ENCODE measurements at places on chromosomes 6 and 20. TPM values are rescaled to one million over a fixed set of nuclear protein-coding genes. Genes with fewer than 3 reads are reported as not detected.

The SMOC2 gene
- total RNA-seq: 29.6 TPM

The IBTK gene
- 52.5 TPM for total RNA-seq

The SENP6 gene
- total RNA-seq: 136 TPM

The BTBD3 gene
- total RNA-seq: 36.6 TPM

The FAXC gene
- total RNA-seq: 2.0 TPM

The RIPPLY2 gene
- total RNA-seq: not detected

The CLVS2 gene
- total RNA-seq: 0.10 TPM

The SLC26A8 gene
- 0.20 TPM for total RNA-seq

The FOXC1 gene
- total RNA-seq: 15.3 TPM

The SOX18 gene
- total RNA-seq: 3.7 TPM

The SYNJ2 gene
- 7.4 TPM for total RNA-seq

The VGLL2 gene
- total RNA-seq: 2.8 TPM

The HRH3 gene
- total RNA-seq: 0.10 TPM

The OR2H2 gene
- not detected for total RNA-seq

- no peak for DNase-seq
These were observed 289.9 kb upstream of the TSHZ2 start for GRCh38 chr20:52682237-52682636.

DNA sequence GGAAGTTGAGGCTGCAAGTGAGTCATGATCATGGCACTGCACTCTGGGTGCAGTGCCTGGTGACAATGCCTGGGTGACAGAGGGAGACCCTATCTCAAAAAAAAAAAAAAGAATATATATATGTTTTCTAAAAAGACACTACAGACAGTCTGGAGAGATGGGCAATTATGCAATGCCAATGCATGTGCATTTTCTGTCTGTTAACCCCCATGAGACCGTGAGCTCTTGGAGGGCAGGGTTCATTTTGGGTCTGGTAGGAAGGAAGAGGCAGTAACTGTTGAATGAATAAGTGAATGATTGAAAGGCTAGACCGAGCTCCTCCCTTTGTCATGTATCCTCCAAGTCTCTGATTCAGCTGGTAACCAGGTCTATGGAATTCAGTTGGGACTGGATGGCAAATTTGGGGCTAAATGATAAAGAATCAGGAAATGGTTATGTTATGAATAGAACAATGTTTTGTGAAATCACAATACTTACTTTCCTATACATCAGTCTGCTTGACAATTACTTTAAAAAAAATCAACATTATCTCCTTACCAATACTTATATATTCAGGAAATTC, 5.6 kb upstream of the BLCAP start:
- no peak for DNase-seq

GRCh38 chr6:139395891-139396301, 21.4 kb upstream of the CITED2 start:
- DNase-seq: no peak

- DNase-seq: no peak
These were observed 66.6 kb downstream of the BMP7 start for GRCh38 chr20:57199656-57200405.

GRCh38 chr20:52972965-52973819, 1.0 kb downstream of the TSHZ2 start:
- no peak for DNase-seq

- DNase-seq: no peak
These were observed 8.8 kb upstream of the MYT1 start for GRCh38 chr20:64155258-64156135.

- DNase-seq: no peak
These were observed 134.9 kb downstream of the THEMIS start for GRCh38 chr6:127765949-127766348.

- no peak for DNase-seq
These were observed 301.6 kb upstream of the ADGRB3 start for GRCh38 chr6:68333442-68333841.

GRCh38 chr6:33570806-33571636, 9.1 kb downstream of the BAK1 start:
- DNase-seq: peak; percentile 70

GRCh38 chr6:83221276-83221675, 28.1 kb downstream of the RWDD2A start:
- no peak for DNase-seq

DNA sequence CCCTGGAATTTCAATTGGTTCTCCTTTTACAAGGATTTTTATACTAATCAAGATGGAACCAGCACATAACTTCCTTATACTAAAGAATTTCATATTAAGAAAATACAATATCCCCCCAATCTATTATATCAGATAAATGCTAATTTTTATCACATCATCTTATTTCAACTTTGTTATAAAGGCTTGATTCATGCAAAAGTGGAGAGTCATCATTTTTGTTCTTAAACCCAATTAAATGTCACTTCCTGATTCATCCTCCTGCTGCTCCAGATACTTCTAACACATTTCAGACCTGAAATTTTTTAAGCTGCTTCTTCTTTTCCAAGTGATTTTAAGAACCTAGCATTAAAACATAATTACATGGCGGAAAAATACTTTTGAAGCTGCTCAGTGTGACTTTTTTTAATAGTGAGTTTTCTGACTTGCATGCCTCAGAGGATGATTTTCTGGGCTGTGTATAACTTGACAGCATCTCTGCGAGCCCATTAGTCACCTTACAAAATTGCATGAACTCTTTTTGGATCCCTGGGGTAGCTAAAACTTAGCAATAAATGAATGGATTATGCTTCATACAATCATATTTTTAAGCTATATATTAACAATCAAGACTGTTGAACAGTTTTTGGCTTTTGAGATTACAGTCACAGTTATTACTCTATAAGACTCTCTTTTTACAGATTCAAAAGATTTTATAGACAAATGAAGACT, 134.1 kb downstream of the ELOVL4 start:
- DNase-seq: no peak

GRCh38 chr6:87830907-87831306, 128.9 kb upstream of the AKIRIN2 start:
- no peak for DNase-seq

DNA sequence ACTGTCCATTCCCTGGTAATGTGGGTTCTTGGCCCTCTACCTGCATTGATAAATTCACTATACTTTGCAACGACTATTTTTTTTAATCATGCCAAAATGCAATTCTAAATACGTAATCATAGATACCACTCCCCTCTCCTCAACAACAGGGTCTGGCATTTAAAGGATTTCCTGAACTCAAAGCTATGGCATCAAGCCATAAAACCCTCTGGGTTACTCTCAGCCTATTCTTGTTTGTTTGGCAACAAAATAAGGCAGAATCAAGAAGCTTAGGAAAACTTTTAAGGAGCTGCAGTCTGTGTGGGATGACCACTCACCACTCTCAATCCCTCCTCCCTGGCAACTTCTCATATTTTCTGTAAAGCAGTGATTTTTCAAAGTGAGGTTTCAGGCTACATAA, 669.9 kb upstream of the ID4 start:
- no peak for DNase-seq

- peak; percentile 23 for DNase-seq
These were observed 727 bp downstream of the ERMARD start for GRCh38 chr6:169752074-169752623.

DNA sequence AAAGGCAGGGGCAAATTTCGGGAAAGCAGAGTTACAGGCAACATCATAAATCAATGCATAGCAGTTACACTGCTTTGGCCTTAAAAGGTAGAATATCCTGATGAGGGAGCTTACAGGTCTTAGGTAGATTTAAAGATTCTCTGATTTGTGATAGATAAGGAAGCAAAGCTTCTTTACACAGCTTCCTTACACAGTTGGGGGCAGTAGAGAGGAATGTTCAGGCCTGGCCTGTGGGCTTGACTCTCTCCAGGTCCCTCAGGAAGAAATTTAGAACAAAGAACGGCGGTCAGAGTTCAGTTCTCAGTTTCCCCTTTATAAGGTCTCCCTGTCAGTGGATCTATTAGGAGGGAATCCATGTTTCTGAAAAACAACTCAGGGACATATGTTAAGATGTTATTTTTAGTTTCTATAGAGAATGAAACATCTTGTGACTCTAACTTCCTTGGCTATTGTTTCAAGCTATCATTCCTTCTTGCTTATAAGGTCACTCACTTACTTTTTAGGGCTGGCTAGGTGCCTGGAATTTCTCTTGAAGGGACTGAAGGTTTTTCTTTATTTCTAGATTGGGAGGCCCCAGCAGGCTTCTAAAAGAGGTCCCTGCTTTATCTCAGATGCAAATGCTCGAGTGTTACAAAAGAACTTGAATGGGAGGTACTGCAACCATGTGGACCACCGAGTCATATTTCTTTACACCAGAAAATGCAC, 11.8 kb downstream of the HLA-B start:
- no peak for DNase-seq

GRCh38 chr6:13277231-13277630, 51.1 kb downstream of the TBC1D7 start:
- no peak for DNase-seq

DNA sequence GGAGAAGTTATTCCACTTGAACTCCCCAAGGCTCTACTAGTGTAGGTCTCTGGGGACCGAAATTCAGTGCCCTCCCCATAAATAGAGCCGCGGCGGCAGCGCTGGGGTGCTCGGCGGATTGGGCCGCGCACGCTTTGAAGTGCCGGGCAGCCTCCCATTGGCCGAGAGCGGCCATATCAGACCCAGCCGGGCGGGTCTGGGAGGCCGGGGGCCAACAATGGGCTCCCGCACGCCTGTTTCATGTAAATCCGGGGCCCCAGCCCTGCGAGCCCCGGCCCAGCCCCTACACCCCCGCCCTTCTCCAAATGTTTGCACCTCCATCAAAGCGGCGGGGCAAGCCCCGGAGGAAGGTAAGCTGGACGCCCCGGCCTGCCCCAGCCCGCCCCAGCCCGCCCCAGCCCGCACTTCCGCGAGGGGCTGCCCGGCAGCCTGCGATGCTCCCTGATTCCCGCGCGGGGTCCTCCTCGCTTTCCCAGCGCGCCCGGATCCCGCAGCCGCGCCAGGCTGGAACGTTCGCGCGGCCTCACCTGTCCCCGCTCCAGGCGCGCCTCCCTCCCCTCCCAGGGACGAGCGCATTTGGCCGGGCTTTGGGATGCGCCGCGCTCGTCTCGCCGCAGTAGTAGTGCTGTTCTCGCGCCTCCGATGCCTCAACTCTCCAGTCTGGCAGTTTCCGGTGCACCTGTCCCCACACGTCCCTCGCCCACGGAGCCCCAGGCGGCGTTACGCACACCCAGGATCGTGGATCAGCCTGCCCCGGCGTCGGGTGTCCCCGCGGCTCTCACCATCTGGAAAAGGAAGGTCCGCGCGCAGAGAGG, at the start of gene TBXT:
Gene TBXT (minus strand): TSS at position 51 of the 815 bp plus-strand sequence. CDS start 260 bp downstream, outside the sequence.
- no peak for DNase-seq

- DNase-seq: no peak
These were observed 98.2 kb downstream of the SMOC2 start for GRCh38 chr6:168538892-168539811.

- no peak for DNase-seq
These were observed 20.5 kb downstream of the PTK7 start for GRCh38 chr6:43096451-43097097.

- no peak for DNase-seq
These were observed 1.4 kb upstream of the RBPJL start for GRCh38 chr20:45305262-45305661.

- DNase-seq: no peak
These were observed 592 bp upstream of the CTNNBL1 start for GRCh38 chr20:37693242-37693634.

DNA sequence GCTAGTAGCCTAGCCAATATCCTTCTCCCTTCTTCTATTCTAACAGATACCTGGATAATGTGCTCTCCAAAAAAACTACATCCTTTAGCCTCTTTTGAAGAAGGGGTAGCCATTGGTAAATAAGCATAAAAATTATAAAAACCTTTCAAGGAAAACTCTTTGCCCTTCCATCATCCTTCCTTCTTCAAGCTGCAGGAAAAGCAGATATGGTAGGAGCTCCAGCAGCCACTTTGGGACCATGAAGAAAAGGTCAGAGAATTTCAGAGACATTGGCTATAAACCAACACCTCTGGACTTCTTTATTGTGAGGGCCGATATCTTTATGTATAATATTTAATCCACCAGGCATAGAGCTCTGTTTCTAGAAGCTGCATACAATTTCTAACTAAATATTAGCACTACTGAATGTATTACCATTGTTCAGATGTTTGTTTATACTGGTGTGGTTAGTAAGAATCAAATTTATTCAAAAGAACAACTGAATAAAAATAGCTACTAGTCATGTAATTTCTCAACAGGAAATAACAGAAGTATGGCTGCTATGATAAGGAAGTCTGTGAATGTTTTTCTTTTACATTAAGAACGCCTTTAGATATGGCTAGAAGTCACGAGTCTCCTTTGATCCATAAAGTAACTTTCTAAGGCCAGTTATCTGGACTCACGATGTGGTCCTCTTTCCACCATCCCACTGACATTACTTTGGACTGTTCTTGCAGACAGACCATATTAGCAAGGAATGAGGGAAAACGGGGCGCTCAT, 32.2 kb downstream of the MYLK4 start:
- no peak for DNase-seq

GRCh38 chr6:10175362-10175761, 239.5 kb downstream of the TFAP2A start:
- DNase-seq: no peak

DNA sequence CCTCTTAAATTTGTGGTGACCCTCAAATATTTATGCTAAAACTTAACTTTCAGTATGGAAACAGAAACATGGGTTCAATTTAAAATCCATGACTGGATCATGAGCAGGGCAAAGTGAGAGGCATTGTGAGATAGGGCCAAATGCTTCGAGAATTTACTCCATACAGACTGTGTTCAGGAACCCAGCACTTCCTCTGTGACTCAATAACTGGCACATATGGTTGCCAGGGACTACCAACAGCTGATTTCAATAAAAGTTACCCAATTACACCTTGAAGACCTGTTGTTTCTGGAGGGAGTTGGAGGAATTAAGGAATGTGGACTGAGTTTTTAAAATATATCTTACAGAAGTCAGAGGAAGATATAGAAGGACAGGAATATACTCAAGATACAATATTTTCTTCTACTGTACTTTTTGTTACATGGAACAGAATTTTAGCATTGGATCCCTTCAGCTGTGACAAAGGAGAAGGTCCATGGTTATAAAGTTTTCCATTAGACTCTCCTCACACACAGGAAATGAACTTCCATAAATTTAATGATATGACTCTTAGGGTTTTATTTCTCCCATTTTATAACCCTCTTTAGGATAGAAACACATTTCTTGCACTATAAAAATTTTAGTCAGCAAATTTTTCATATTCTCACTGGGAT, 258.5 kb downstream of the KHDC1L start:
- DNase-seq: no peak

GRCh38 chr6:98958776-98959175, 11.0 kb upstream of the FBXL4 start:
- no peak for DNase-seq

All from skin of body (tissue), 3 donors.